Islet precursor cell (in vitro differentiated cells): ENCODE measurements at places on chromosomes 16 and 17.
A peak's percentile ranks its signal among the peaks of the same experiment; 100 is the strongest.

GRCh38 chr17:38874505-38875400 lies 4.9 kb downstream of the LASP1 start:
- no peak for DNase-seq

DNA sequence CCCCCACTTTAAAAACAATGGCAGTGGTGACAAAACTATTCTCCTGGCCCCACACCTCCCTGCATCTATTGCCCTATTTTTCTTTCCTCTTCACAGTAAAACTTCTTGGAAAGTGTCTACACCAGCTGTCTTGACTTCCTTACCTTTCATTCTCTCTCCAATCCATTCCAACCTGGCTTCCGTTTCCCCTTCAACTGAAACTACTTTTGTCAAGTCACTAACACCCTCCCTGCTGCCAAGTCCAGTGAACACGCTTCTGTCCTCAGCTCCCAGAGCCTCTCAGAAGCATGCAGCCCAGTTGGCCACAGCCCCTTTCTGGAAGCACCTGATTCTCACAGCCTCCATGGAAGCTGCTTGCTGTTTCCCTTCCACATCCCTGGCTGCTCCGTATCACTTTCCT lies 4.0 kb upstream of the SCN4A start:
- no peak for DNase-seq

DNA sequence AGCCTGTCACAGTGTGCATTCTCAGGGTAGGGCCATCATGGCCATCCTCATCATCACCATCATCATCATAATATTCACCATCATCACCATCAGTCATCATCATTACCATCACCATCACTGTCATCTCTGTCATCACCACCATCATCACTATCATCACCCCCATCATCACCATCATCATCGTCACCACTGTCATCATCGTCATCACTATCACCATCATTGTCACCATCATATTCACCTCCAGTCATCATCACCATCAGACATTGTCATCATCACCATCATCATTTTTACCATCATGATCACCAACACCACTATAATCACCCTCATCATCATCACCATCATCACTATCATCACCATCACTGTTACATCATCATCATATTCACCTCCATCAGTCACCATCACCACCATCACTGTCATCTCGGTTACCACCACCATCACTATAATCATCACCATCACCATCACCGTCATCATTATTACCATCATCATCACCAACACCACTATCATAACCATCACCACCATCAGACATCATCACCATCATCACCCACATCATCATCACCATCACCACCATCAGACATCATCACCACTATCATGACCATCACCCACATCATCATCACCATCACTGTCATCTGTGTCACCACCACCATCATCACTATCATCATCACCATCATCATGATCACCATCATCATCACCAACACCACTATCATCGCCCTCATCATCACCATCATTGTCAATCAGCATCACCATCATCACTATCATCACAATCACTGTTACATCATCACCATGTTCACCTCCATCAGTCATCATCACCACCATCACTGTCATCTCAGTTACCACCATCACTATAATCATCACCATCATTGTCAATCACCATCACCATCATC lies 8.5 kb downstream of the RPH3AL start:
- no peak for DNase-seq

DNA sequence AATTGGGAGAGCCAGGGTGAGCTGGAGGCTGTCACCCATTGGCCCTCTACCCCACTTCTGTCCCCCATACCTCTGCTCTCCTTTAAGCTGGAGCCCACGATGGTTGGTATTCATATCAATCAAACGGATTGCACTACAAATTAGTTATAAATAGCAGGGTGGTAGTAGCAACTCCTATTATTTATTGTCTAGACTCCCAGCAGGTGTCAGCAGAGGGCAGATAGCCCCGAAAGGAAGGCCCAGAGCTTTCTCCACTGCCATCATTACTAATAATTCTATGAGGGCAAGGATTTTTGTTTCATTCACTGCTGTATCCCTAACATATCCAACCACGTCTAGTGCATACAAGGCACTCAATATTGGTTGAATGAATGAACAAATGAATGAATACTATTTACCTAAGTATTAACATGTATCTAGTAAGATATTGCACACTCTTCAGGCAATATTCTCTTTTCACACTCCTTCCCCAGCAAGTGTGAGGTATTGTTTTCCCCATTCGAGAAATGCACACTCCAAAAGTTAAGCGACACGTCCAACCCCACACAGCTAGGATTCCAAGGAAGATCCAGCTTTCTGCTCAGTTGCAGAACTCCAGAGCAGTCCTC lies 6.3 kb downstream of the C17orf50 start:
- DNase-seq: peak; percentile 56

GRCh38 chr16:81366316-81366932 lies 51.7 kb downstream of the GAN start:
- DNase-seq: no peak

- DNase-seq: no peak
These were observed 15.4 kb downstream of the KCNJ2 start for GRCh38 chr17:70184770-70185169.

- DNase-seq: no peak
These were observed 1.6 kb downstream of the KCNH4 start for GRCh38 chr17:42179335-42179734.

GRCh38 chr16:27066668-27067537 lies at the start of gene C16orf82:
Gene C16orf82, plus strand, starts transcription at chr16:27066927.
- peak; percentile 71 for DNase-seq

DNA sequence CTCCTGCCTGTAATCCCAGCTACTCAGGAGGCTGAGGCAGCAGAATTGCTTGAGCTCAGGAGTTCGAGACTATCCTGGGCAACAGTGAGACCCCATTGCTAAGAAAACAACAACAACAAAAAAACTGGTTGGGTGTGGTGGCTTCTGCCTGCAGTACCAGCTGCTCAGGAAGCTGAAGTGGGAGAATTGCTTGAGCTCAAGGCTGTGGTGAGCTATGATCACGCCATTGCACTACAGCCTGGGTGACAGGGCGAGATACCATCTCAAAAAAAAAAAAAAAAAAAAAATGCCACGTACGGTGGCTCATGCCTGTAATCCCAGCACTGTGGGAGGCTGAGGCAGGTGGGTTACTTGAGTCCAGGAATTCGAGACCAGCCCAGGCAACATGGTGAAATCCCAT lies 34.1 kb downstream of the NME2 start:
- DNase-seq: no peak

- no peak for DNase-seq
These were observed 14.6 kb upstream of the METTL9 start for GRCh38 chr16:21584817-21585216.

GRCh38 chr16:29808219-29808900 lies 2.0 kb downstream of the MAZ start:
- DNase-seq: no peak

GRCh38 chr17:82687375-82687861 lies 11.1 kb downstream of the RAB40B start:
- DNase-seq: peak; percentile 54

DNA sequence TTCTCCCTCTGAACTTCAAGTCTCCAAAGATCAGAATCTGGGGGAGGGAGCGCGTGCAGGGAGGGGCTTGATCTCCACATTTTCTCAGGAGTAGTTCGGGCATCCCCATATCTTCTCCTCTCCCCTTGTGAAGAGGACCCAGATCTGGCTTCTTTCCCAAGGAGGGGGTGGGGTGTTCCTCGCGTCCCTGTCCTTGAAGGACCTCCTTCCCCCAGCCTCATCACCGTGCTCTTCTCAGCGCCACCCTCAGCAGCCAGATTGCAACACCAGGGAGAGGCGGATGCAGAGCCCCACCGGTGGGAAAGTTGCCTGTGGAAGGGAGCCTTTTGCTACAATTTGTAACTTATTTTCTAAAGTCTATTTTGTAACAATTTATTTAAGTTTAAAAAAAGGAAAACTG lies 5.7 kb downstream of the PRSS53 start:
- DNase-seq: no peak

- no peak for DNase-seq
These were observed 193.6 kb downstream of the CCDC182 start for GRCh38 chr17:57551321-57552079.

- no peak for DNase-seq
These were observed 74.4 kb upstream of the TANC2 start for GRCh38 chr17:62891659-62892058.

GRCh38 chr17:34883106-34884000 lies 77.9 kb downstream of the CCT6B start:
- DNase-seq: no peak

GRCh38 chr16:81517629-81518438 lies 73.2 kb downstream of the CMIP start:
- DNase-seq: peak; percentile 71

DNA sequence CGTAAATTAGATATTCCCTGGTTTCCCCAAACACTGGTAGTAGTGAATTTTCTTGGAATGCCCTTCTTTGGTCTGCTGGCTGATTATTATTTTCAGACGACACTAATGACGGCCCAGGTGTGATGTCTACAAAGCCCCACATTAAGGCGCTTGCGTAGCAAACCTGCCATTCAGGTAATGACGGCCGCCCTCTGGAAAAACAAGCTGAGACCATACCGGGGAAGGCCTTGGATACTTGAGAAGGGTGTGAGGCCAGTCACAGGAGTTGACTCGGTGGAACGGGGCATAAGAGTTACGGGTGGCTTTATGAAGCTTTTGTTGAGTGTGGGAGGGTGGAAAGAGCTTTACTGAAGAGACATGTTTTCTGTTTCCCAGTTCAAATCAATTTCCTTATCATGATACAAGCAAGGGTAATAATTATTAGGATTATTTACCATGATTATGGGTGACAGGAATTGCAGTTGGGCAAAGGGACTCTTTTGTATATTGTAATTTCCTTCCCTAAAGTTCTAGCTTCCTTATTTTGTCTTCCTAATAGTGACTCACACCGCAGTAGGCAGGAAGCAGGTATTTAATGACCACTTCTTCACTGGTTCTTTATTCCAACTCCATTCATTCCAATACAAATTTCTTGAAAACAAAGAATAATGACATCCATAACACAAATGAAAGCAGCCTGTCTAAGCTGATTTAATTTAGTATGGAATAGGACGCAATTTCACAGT lies 24.8 kb downstream of the KRT23 start:
- no peak for DNase-seq

DNA sequence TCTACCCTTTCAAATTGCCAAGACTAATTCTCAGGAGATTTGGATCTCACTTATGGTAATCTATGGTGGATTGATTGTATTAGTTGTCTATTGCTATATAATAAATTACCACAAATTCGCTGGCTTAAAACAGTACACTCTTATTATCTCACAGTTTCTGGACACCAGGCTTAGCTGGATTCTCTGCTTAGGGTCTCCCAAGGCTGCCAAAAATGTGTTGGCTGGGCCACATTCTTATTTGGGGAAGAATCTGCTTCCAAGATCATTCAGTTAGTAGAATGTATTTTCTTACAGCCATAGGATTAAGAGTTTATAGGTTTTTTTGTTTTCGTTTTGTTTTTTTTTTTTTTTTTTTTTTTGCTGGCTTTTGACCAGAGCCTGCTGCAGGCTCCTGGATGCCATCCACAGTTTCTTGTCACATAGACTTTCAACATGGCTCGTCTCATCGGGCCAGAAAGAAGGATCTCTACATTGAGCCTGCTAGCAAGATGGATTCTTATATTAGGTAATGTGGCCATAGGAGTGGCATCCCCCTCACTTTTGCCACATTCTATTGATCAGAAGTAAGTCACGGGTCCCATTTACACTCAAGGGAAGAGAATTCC lies 415.3 kb downstream of the KIF2B start:
- no peak for DNase-seq

GRCh38 chr16:88378401-88378800 lies 4.4 kb upstream of the ZNF469 start:
- no peak for DNase-seq

DNA sequence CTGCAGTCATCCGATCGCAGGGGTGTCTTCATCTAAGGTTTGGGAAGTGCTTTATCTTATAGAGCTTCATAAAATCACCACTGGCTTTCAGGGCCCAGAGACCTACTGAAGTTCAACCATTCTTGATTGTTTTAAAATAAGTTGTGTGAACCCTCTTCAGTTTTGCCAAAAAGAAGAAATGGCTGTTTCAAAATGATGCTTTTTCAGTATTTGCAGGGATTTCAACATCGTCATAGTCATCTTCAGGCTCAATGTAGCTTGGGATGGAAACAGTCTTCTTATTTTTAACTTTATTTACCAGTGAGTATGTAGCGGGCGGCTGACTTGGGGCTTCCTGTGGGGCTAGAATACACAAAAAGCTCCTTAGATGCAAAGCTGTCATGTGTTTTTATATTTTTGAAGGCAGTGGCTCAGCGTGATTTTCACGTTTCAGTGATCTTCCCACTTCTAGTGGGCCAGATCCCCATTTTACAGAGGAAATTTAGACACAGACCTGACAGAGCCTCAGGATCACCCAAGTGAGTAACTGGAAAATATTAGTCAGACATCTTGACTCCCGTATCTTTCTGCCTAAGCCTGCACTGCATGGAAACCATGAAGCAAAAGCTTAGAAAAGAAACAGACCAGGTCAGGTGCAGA lies 19.1 kb upstream of the ZNF594 start:
- DNase-seq: no peak

DNA sequence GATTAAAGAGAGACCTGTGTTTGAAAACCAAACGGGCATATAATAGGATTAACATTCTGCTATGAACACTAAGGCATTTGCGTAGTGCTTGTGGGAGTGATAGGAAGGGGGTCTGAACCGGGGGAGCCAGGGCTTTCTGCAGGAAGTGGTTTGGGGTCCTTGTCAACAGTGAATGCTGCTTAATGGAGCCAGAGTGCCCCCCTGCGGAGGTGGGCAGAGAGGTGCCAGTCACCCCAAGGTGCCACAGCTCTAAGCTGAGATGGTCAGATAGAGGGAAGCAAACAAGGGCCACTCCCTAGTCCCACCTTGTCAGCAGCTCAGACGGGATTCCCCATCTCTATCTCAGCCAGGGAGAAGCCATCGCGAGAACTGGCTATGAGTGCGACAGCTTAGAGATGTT lies 17.7 kb downstream of the NAA60 start:
- DNase-seq: no peak

DNA sequence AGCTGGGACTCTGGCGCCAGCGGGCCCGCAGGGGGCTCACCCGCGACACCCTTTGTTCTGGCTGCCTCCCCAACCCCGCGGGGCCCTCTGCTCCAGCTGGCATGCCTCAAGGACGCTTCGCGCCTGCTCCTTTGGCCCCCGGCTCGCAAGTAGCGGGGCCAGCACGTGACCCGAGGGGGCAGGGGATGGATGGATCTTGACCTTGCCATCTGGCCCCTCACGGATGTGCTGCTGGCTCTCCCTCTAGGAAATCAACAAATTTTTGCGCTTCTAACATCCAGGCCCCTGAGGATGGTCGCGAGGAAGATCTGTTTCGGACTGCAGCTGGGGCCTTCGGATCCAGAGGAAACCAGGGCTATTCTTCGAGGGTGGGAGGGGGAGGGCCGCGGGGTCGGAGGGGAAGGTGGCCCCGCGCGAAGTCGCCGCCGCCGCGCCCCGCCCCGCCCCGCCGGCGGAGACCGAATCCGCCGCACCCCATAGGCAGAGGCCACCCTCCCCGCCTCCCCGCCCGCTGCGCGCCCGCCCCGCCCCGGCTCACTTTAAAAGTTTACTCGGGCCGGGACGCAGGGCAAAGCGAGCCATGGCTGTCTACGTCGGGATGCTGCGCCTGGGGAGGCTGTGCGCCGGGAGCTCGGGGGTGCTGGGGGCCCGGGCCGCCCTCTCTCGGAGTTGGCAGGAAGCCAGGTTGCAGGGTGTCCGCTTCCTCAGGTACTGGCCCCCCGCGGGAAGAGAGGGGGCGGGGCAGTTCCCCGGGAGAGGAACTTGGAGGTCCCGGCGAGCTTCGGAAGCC lies at the start of gene ACSF2:
ACSF2 (plus strand) TSS at position 537 of the 790 bp plus-strand sequence; CDS start at position 581, 44 bp downstream.
- peak; percentile 93 for DNase-seq

- peak; percentile 71 for DNase-seq
These were observed 473.2 kb upstream of the SALL1 start for GRCh38 chr16:51624080-51624775.
